Activated CD8-positive, alpha-beta memory T cell treated with anti-CD3 and anti-CD28 coated beads, Interleukin-2, amount 10 ng/mL, durations not matched to agents 7 days and 5 days (primary cell): ENCODE measurements at places on chromosomes 2 and 18. TPM values are rescaled to one million over a fixed set of nuclear protein-coding genes. Genes with fewer than 3 reads are reported as not detected.

GRCh38 chr2:170930991-170931266, 1.9 kb downstream of the GORASP2 start:
- peaks cover 42% of the 10 kb centered on the region for H3K4me1 ChIP-seq
- peak overlapping the region; percentile 95 for H3K4me3 ChIP-seq
- H3K36me3 ChIP-seq, result peaks cover 17% of the 10 kb centered on the region
- peak overlapping the region; percentile 3 for H3K27ac ChIP-seq
- no peak for DNase-seq

DNA sequence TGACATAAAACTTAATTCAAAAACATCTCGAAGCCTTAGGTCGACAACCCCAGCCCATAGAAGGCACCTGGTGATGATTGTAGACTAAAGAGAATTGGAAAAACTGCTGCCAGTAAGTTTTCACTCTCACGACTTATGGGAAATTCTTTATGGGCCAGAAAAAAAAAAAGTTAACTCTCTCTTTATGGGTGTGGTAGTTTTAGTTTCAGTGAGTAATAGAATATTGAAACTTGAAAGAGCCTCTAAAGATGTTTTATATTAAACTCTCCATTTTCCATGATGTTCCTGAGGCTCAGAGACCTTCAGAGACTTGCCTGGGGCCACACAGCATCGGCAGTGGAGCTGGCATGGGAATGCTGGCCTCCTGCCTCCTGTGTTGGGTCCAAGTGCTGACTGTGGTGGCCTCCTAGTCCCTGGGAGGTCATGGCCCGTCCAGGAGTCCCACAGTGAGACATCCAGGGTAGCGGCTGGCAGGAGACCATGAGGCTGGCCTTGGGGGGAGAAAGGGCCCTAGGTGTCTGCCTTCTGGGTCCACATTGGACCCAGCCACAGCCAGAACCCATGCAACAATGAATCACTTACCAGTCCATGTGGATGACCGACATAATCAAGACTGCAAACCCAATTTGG, 158.9 kb downstream of the SEPTIN10 start:
- H3K4me1 ChIP-seq, result no peaks in the 10 kb centered on the region
- peaks cover 19% of the 10 kb centered on the region for H3K27me3 ChIP-seq
- no peak for DNase-seq
- H3K4me3 ChIP-seq, result no peak overlapping the region
- H3K27ac ChIP-seq, result no peak overlapping the region

- H3K27ac ChIP-seq, result no peak overlapping the region
- peaks cover 29% of the 10 kb centered on the region for H3K4me1 ChIP-seq
- H3K27me3 ChIP-seq, result no peaks in the 10 kb centered on the region
- no peak overlapping the region for H3K4me3 ChIP-seq
These were observed 3.7 kb downstream of the FBXO48 start for GRCh38 chr2:68463287-68463877.

DYNAP gene
- total RNA-seq, result not detected

DPP10 gene
- total RNA-seq, result not detected

- H3K27ac ChIP-seq, result no peak overlapping the region
- no peak for DNase-seq
- H3K4me3 ChIP-seq, result no peak overlapping the region
- no peaks in the 10 kb centered on the region for H3K27me3 ChIP-seq
- H3K4me1 ChIP-seq, result peaks cover 79% of the 10 kb centered on the region
These were observed 95.0 kb upstream of the STK17B start for GRCh38 chr2:196266351-196266750.

DNA sequence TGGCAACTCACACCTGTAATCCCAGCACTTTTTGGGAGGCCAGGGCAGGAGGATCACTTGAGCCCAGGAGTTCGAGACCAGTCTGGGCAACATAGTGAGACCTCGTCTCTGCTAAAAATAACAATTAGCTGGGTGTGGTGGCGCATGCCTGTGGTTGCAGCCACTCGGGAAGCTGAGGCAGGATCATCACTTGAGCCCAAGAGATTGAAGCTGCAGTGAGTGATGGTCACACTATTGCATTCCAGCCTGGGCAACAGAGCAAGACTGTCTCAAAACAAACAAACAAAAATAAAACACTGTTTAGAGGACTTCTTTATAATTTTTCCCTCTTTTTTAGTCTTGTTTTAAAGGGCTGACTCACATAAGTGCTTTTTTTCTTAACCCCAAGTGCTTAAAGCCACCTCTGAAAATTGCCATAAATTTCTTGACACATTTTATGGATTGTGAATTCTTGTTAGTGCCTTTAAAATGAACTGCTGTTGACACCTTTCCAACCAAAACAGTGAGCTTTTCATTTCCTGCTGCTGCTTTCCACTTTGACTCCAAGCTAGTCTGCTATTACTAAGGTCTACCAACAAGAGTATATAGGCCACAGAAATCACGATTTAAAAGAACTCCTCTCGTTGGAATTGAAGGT, 41.7 kb downstream of the CYP20A1 start:
- no peak overlapping the region for H3K4me3 ChIP-seq
- H3K36me3 ChIP-seq, result peaks cover 25% of the 10 kb centered on the region
- no peaks in the 10 kb centered on the region for H3K27me3 ChIP-seq
- no peak for DNase-seq
- no peak overlapping the region for H3K27ac ChIP-seq

G6PC2 gene
- total RNA-seq, result not detected

DNA sequence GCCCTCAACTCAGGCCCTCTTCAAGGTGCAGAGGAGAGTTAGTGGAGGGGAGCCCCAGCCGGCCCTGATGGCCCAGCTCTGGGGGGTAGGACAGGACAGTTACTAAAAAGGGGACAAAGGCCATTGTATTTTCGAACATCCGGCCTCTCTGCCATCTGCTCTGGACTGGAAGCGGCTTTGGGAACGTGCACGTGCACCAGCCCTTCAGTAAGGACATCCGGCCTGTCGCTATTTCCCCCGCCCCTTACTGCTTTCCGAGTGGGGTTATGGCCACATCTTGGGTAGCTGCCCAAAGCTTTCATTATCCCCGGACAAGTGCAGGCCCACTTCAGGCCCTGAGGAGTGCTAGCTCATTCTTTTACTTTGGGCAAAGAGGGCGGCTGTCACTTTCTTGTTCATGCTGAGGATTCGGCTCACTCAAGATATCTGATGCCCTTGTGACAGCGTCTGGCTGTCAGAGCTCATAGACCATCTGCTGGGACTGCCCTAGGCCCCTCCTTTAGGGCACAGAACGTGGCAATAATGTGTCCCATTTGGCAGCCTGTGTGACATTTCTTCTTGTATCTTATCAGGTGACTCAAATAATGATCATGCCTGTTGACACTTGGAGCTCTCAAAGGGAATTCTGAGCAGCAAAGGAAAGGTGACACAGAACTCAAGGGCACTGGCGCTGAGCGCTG, 17.5 kb downstream of the SLC4A3 start:
- no peak overlapping the region for H3K4me3 ChIP-seq
- no peak for DNase-seq
- no peaks in the 10 kb centered on the region for H3K36me3 ChIP-seq
- no peak overlapping the region for H3K27ac ChIP-seq
- H3K27me3 ChIP-seq, result peaks cover 11% of the 10 kb centered on the region
- H3K4me1 ChIP-seq, result peaks cover 12% of the 10 kb centered on the region

DNA sequence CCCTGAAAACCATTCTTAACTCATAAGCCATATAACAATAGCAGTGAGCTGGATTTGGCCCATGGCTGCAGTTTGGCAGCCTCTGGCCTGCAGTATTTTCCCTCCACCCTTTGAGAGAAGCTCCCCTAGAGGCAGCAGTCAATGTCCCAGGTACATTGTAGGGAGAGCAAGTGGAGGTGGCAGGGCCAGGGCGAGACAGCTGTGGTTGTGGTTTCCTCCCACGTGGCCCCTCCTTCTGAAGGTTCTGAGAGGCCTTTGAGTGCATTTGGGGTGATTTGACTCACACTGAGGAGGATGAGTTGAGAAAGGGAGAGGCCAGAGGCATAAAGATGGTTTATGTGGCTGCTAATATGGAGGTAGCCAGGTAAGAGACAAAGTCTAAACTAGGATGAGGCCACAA, 45.5 kb upstream of the LDAH start:
- H3K36me3 ChIP-seq, result no peaks in the 10 kb centered on the region
- DNase-seq, result peak; percentile 87
- H3K27me3 ChIP-seq, result peaks cover 67% of the 10 kb centered on the region

CPO gene
- total RNA-seq, result not detected

DNA sequence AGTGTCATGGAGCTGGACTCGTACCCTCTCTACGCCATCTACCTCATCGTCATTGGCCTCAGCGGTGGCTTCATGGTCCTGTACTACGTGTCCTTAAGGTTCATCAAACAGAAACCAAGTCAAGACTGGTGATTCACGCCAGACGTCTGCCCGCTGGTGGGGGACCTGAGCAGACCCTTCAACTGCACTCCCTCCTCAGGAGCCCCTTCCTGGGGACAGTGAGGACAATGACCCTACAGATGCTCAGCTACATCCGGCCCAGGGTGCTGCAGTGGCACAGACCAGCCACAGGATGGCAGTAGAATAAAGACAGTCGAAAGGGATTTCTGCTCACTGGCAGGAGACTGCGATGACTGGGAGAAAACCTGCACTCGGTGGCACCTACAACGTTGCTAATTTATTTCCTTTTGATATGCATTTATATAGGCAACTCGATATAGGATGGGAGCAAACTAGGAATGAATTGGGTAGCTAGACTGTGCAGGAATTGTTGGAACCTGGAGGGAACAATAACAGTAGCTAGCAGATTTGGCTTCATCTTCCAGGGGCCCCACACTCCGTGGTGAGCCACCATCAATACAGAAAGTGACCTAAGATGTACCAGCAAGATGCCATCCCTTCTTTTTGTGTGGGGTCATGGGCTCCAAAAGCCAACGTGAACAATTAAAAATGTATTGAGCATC, 39.2 kb downstream of the ABCG8 start:
- H3K27me3 ChIP-seq, result peaks cover 8% of the 10 kb centered on the region
- H3K27ac ChIP-seq, result no peak overlapping the region
- no peak overlapping the region for H3K4me3 ChIP-seq
- H3K36me3 ChIP-seq, result no peaks in the 10 kb centered on the region
- peaks cover 5% of the 10 kb centered on the region for H3K4me1 ChIP-seq

- H3K36me3 ChIP-seq, result no peaks in the 10 kb centered on the region
- no peak overlapping the region for H3K4me3 ChIP-seq
These were observed 7.8 kb upstream of the ANXA4 start for GRCh38 chr2:69734035-69734611.

SCN7A gene
- total RNA-seq, result not detected

DNA sequence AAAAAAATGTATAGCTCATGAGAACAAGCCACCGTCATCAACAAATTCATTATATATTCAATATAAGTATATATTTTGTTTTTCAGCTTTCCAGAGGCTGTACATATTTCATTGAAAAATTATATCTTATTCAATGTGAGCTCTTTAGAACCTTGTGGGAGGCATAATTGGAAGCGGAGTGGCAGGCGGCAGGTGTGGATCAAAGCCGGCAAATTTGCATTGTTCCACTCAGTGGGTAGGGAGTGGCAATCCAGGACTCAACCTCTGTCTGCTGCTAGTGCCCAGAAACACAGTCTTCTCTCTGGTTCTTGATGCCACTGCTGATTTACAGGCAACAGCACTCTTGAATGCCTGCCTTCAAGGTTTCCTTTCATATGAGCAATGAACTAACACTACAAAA, 46.9 kb downstream of the GCA start:
- H3K4me3 ChIP-seq, result no peak overlapping the region
- H3K27me3 ChIP-seq, result peaks cover 12% of the 10 kb centered on the region
- no peaks in the 10 kb centered on the region for H3K36me3 ChIP-seq
- H3K27ac ChIP-seq, result no peak overlapping the region
- DNase-seq, result no peak

DNA sequence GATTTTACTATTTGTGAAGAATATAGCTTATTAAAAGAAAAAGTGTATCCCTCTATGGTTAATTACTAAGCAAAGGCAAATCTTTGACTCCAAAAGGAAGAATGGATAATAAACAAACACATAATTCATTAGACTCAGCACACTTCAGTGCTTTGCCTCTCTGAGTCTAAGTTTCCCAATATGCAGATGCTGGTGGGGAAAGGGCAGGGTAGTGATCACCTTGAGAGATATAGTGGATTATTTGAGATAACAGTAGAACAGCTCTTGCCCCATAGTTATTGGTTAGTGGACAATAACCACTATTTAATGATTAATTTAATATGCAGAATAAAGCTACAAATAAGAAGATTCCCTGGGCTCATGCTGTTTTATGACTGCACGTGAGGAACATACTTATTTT, 98.2 kb upstream of the SLC8A1 start:
- H3K36me3 ChIP-seq, result no peaks in the 10 kb centered on the region
- H3K4me3 ChIP-seq, result no peak overlapping the region
- H3K27ac ChIP-seq, result no peak overlapping the region
- no peaks in the 10 kb centered on the region for H3K4me1 ChIP-seq
- H3K27me3 ChIP-seq, result no peaks in the 10 kb centered on the region

- DNase-seq, result no peak
- H3K4me1 ChIP-seq, result peaks cover 26% of the 10 kb centered on the region
- peaks cover 30% of the 10 kb centered on the region for H3K27me3 ChIP-seq
- no peaks in the 10 kb centered on the region for H3K36me3 ChIP-seq
These were observed 1.7 kb upstream of the CCDC88A start for GRCh38 chr2:55421326-55421725.

- H3K4me3 ChIP-seq, result no peak overlapping the region
- no peak overlapping the region for H3K27ac ChIP-seq
- peaks cover 6% of the 10 kb centered on the region for H3K4me1 ChIP-seq
- H3K36me3 ChIP-seq, result peaks cover 44% of the 10 kb centered on the region
- H3K27me3 ChIP-seq, result no peaks in the 10 kb centered on the region
These were observed 16.4 kb downstream of the GIGYF2 start for GRCh38 chr2:232713505-232713904.

CDH19 gene
- total RNA-seq, result not detected

DNA sequence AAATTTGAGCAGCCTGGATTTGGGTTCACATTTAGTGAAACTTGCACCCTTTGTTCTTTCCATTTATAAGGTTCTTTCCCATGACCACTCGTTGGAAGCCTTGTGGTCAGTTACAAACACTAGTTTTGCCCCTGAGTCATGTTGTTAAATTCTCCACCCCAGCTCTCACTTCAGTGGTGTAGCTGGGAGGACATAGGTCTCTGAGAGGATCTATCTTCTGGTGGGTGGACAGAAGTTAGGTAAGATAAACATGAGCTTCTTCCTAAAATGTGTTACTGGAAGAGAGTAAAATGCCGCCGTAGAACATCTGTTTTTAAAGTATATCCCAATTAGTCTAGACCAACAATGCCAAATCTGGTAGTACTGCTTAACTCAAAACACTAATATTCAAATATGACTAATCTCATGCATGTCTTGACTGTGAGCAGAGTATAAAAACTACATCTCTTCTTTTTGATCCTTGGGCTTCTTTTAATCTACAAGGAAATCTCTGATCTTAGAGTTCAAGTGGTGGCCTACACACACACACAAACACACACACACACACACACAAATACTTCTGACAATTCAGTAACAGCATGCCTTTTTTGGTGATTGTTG, 162.6 kb upstream of the FN1 start:
- no peaks in the 10 kb centered on the region for H3K4me1 ChIP-seq
- no peaks in the 10 kb centered on the region for H3K27me3 ChIP-seq

DNA sequence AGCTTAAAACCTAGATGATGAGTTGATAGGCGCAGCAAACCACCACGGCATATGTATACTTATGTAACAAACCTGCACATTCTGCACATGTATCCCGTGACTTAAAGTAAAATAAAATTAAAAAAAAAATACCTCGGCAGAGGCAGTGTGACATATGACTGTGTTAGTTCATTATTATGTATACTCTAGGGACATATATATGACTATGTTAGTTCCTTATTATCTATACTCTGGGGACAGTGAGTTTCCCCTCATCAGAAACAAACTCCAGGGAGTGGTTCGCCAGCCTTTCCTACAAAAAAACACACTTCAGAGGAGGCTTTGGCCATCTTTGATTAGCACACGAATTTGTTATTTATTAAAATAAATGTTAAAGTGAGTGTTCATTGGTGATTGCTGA, 209.5 kb downstream of the PIEZO2 start:
- H3K27me3 ChIP-seq, result no peaks in the 10 kb centered on the region
- no peak overlapping the region for H3K27ac ChIP-seq
- H3K36me3 ChIP-seq, result no peaks in the 10 kb centered on the region
- no peak for DNase-seq
- no peaks in the 10 kb centered on the region for H3K4me1 ChIP-seq
